Right renal cortex interstitium (tissue), 3 donors: ENCODE measurements at places on chromosomes 2 and 18.

DNA sequence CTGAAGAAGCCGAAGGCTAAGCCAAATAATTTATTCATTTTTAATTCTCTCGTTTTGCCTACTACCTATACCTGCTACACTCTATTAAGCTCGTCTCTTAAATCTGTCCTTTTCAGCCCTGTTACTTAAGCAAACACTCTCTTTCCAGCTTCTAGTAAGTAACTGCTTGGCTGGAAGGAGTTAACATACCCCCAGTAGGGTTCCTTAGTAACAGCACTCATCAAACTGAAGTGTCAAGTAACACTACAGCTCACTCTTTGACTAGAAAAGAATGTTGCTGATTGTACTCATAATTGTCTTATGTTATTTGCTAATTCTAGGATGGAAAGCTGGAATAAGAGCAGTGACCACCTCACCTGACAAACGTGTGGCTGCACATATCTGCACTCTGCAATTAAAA is 120.0 kb upstream of the SCN7A start:
- no peak for DNase-seq

GRCh38 chr2:109289504-109290222 is 160.7 kb downstream of the SH3RF3 start:
- no peak for DNase-seq

DNA sequence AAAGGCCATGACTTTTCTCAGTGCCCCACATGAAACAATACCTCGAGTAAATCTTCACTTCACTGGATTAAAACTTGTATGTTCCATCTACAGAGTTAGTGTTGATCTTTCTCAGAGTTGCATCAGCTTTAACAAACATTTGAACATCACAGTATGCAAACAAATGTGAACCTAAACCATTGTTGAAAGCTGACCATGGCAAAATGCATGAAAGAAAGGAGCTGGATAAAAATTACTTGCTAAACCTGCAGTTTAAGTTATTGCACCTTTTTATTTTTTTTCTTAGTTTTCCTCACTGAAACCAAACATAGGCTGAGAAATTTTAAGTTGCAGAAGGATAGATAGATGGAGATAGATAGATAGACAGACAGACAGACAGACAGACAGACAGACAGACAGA is 107.2 kb upstream of the UGP2 start:
- no peak for DNase-seq

- DNase-seq = no peak
These were observed 84.2 kb upstream of the SEC11C start for GRCh38 chr18:59055345-59056032.

DNA sequence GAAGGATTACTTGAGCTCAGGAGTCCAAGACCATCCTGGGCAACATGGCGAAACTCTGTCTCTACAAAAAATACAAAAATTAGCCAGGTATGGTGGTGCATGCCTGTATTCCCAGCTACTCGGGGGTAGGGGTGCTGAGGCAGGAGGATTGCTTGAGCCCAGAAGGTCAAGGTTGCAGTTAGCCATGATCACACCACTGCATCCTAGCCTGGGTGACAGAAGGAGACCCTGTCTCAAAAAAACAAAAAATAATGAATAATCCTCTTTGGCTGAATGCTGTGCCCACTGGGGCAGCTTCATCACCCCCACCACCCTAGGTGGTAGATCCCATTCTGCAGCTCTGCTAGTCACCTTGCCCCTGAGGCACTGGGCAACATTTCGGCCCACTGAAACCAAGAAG is 109.4 kb downstream of the ZFP36L2 start:
- no peak for DNase-seq

GRCh38 chr2:240645346-240645745 is 20.1 kb downstream of the GPR35 start:
- DNase-seq = no peak

- no peak for DNase-seq
These were observed 17.4 kb downstream of the TPGS2 start for GRCh38 chr18:36811430-36811829.

GRCh38 chr2:53562407-53562806 is 205.2 kb upstream of the CHAC2 start:
- DNase-seq = no peak

DNA sequence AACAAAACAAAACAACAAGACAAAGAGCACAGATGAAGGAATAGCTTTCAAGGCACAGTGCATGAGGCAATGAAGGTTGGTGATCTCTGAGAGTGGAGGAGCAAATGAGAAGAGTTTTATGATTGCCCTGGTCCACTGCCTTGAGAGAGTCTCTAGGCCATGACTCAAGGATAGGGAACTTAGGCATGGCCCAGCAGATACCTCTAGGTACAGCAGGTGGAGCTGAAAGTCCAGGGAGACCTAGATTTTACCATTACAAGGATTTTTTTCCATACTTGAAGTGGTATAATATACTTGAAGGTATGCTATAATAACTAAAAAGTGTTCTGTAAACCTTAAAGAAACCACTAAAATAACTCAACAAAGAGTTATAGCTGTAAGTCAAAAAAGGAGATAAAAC is 239.5 kb upstream of the KLHL29 start:
- DNase-seq = no peak

- no peak for DNase-seq
These were observed 188.5 kb upstream of the CELF4 start for GRCh38 chr18:37754141-37754540.
